Right ventricle myocardium inferior (tissue), 1 donor: ENCODE measurements at places on chromosomes 7 and 10. TPM values are rescaled to one million over a fixed set of nuclear protein-coding genes. Genes with fewer than 3 reads are reported as not detected.

SPDYE1 gene
- total RNA-seq = not detected

CYP26C1 gene
- 0.05 TPM for total RNA-seq

ADAM8 gene
- total RNA-seq = 2.0 TPM

PRKAR2B gene
- 23.2 TPM for total RNA-seq

UTF1 gene
- total RNA-seq = not detected

PLEKHA8 gene
- 3.9 TPM for total RNA-seq

PRR15 gene
- 0.32 TPM for total RNA-seq

TDRD1 gene
- 4.0 TPM for total RNA-seq

STAMBPL1 gene
- 2.0 TPM for total RNA-seq

PTF1A gene
- total RNA-seq = not detected

UNC5B gene
- total RNA-seq = 13.1 TPM

H2BK1 gene
- total RNA-seq = not detected

TMEM213 gene
- not detected for total RNA-seq
